ENCODE measurements at places on chromosomes 11 and 22. TPM values are rescaled to one million over a fixed set of nuclear protein-coding genes. Genes with fewer than 3 reads are reported as not detected.

GRCh38 chr11:115297330-115297729 lies 206.9 kb downstream of the CADM1 start:
- no peaks in the 10 kb centered on the region for H3K36me3 ChIP-seq
- H3K4me1 ChIP-seq, result no peaks in the 10 kb centered on the region
- no peak overlapping the region for H3K27ac ChIP-seq
- no peak overlapping the region for H3K4me3 ChIP-seq
- H3K27me3 ChIP-seq, result no peaks in the 10 kb centered on the region

GRCh38 chr11:35272391-35272902 lies 133.5 kb downstream of the CD44 start:
- peaks cover 34% of the 10 kb centered on the region for H3K4me1 ChIP-seq
- no peaks in the 10 kb centered on the region for H3K27me3 ChIP-seq
- H3K27ac ChIP-seq, result no peak overlapping the region
- H3K4me3 ChIP-seq, result no peak overlapping the region
- no peaks in the 10 kb centered on the region for H3K36me3 ChIP-seq
- DNase-seq, result no peak

DNA sequence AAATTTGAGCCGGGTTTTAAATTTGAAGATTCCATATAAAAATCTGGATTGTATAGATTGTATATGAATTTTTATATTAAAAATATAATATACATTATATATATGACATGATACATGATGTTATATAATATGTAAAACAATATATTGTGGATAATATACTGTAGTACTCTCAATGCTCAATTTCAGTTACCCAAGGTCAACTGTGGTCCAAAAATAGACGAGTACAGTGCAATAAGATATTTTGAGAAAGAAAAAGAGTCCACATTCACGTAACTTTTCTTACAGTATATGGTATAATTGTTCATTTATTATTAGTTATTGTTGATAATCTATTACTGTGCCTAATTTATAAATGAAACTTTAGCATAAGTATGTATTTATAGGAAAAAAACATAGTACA lies 94.2 kb upstream of the YWHAH start:
- no peak overlapping the region for H3K4me3 ChIP-seq
- H3K4me1 ChIP-seq, result no peaks in the 10 kb centered on the region
- peaks cover 8% of the 10 kb centered on the region for H3K36me3 ChIP-seq
- DNase-seq, result no peak
- H3K27ac ChIP-seq, result no peak overlapping the region

DNA sequence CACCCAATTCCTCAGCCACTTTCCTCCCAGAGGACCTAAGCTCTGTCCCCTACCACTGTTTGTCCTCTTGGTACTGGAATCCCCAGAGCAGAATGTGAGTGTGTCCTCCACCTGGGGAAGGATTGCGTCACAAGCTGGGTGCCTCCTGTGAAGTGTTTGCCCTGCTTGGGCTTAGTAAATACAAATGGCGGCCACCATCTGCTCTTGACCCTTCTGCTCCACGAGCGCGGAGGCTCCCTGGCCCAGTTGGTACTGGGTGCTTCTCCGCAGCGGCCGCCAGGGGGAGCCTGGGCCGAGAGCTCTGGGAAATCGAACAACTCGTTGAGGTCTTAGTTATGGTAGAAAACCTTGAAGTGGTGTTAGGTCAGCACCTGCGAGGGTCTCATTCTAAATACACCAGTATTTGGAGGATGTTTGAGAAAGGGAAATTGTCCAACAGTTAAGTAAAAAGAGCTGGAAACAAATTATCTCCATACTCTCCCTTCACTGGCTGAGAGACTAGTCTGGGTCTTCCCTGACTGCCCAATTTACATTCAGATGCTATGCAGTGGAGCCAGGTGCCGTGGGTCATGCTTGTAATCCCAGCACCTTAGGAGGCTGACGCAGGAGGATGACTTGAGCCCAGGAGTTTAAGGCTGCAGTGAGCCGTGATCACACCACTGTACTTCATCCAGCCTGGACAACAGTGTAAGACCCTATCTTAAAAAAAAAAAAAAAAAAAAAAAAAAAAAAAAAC lies 74.6 kb upstream of the TEAD1 start:
- H3K36me3 ChIP-seq, result no peaks in the 10 kb centered on the region
- peak; percentile 62 for DNase-seq
- H3K4me1 ChIP-seq, result no peaks in the 10 kb centered on the region

DNA sequence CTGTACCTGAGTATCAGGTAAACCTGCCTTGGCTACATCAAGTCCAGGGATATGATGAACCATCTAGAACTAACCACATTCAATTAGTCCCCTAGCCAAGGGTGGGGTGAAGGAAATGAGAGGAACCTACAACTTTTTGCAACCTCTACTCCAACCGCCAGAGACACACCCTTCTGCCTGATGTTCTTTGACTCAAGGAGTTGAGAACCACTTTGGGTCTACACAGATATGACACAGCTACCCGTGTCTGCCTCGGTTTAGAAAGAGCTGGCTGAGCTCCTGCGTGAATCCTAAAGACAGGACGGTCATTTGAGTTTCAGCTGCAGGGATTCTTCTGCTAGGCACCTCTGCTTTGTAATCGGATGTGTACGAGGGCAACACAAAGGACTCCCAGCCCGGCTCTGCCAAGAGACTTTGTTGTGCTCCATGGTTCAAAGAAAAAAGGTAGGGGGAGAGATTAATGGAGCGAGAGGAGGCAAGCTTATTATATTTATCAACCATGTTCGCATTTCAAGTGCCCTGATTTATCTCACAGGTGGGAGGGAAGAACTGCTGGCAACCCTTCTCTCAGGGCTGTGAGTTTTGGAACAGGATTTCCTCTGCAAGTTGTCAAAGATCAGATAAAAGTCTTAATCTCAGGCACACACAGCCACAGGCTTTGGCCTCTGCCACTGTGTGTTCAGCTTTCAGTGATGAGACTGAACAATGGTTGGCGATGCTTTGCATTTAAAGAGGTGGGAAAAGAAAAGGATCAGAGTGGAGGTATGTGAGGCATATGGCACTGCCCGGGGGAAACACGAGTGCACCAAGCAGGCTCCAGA lies 35.1 kb downstream of the FLI1 start:
- H3K4me3 ChIP-seq, result no peak overlapping the region
- no peak for DNase-seq
- no peak overlapping the region for H3K27ac ChIP-seq
- no peaks in the 10 kb centered on the region for H3K27me3 ChIP-seq
- H3K36me3 ChIP-seq, result no peaks in the 10 kb centered on the region

GRCh38 chr11:125348674-125349309 lies 147.3 kb downstream of the FEZ1 start:
- peak; percentile 84 for DNase-seq
- H3K27ac ChIP-seq, result no peak overlapping the region
- no peaks in the 10 kb centered on the region for H3K27me3 ChIP-seq
- H3K4me1 ChIP-seq, result peaks cover 3% of the 10 kb centered on the region
- H3K4me3 ChIP-seq, result no peak overlapping the region

DNA sequence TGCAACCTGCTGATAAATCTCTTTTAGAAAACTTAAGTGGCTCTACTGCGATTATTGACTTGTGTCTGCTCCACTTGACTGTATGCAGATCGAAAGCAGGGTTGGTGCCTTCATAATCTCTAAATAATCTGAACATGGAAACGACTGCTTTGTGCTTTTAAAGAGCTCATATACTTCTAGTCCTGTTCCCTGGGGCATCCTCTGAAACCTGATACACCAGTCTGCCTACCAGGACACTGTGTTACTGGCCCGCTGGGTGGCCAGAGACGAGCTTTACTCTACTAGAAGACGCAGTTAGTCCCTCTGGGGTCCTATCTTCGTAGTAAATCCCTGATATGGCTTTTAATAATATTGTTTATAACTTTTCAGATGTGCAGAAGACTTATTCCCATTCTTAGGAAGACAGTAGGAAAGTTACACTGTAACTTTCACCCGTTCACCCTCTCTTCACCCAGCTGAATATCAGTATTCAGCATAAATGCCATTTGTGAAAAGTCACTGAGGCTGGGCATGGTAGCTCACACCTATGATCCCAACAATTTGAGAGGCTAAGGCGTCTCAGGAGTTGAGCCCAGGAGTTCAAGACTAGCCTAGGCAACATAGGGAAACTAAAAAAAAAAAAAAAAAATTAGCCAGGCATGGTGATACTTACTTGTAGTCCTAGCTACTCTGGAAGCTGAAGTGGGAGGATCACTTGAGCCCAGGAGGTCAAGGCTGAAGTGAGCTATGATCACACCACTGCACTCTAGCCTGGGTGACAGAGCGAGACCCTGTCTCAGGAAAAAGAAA lies 9.0 kb upstream of the HTR3B start:
- H3K36me3 ChIP-seq, result no peaks in the 10 kb centered on the region
- H3K27me3 ChIP-seq, result no peaks in the 10 kb centered on the region
- no peaks in the 10 kb centered on the region for H3K4me1 ChIP-seq

- H3K4me1 ChIP-seq, result no peaks in the 10 kb centered on the region
- DNase-seq, result no peak
- H3K27me3 ChIP-seq, result no peaks in the 10 kb centered on the region
- H3K36me3 ChIP-seq, result no peaks in the 10 kb centered on the region
- no peak overlapping the region for H3K4me3 ChIP-seq
Observed at GRCh38 chr11:79600711-79601110, 159.9 kb upstream of the TENM4 start.

DGCR6 gene
- 2.6 TPM for polyA plus RNA-seq

CRYBA4 gene
- polyA plus RNA-seq, result not detected

C22orf23 gene
- 0.38 TPM for polyA plus RNA-seq

IFITM1 gene
- polyA plus RNA-seq, result 54.5 TPM

GGTLC3 gene
- 0.61 TPM for polyA plus RNA-seq

SLC22A9 gene
- not detected for polyA plus RNA-seq
